ENCODE measurements at places on chromosomes 3 and 15.

- DNase-seq = no peak
Observed at GRCh38 chr3:4313606-4314293, 10.6 kb downstream of the SETMAR start.

- no peak for DNase-seq
Observed at GRCh38 chr15:73015493-73015892, 36.8 kb upstream of the NEO1 start.

DNA sequence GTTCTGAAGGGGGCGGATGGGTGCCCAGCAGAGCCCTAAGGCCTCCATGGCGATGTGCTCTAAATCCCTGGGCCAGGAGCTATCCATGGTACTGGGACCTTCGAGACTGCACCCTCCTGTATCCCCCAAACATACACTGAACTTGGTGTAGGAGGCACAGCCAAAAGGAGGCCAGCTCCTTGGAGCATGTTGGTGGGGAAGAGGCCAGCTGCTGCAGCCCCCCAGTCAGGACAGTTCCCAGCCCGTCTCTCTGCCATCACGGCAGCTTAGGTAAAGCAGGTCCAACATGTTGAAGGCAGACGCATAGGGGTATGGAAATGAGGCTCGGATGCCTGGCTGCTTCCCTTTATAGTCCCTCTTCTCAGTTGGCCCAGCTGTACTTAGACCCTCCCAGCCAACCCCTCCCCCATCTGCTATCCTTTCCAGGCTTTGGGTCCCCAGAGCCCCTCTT, 1.8 kb downstream of the CAMKV start:
- no peak for DNase-seq

- no peak for DNase-seq
Observed at GRCh38 chr15:81279621-81280485, 44.1 kb downstream of the STARD5 start.

DNA sequence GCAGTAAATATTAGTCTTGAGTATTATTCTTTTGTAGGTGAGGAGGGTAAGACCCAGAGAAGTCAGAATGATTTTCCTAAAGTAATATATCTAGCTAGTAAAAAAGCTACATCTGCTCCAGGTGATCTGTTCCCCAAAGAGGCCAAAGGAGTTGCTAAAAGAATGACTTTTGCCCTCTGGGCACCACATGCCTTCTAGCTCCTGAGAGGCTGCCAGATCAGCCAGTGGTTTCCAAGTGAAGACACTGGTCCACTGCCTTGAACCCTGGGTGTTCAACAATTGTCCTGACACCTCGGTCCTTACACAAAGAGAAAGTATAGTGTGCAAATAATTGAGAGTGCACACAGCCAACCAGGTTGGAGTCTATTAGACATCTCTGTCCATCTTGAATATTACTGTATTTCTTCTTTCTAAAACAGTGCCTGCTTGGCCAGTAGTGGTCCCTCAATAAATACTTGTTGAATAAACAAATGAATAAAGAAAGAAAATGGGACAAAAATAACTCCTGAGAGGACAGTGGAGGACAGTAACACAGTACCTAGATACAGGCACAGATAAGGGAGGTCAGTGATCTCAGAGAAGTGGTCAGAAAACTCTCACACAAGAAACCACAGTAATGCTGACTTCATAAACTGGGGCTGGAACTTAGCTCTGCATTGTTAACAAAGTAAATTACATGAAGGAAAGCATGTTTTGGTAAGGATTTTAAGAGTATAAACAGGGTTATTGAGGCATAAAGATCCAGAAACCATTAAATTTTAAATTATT, 56.6 kb upstream of the CSTA start:
- DNase-seq = no peak

GRCh38 chr3:40875581-40875980, 323.7 kb upstream of the CTNNB1 start:
- DNase-seq = no peak

GRCh38 chr3:66110840-66111239, 72.1 kb upstream of the MAGI1 start:
- no peak for DNase-seq

DNA sequence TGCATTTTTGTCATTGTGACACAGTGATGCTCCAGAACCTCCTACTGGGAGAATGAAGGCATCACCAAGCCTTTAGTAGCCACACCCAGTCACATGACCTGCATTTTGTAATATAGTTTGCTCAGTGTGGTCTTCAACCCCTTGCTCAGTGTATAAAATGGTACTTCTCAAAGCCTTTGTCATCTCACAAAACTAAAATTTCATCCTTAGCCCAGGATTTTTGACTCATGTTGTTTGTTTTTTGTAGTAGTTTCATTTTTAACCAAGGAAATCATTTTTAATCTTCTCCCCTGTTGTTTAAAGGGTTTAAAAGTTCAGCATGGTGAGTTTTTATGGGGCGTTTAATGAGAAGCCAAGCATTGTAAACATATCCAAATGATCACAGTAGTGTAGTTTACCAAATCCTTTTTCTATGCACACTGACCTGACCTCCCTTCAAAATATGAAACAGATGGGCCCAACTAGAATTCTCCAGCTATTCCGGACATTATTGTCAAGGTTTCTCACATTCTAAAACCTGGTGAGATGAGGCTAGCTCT, 123.5 kb upstream of the IL12A start:
- DNase-seq = no peak

- DNase-seq = no peak
Observed at GRCh38 chr3:9226326-9226725, 23.1 kb downstream of the SRGAP3 start.

- DNase-seq = no peak
Observed at GRCh38 chr15:26620528-26621458, 152.1 kb downstream of the GABRB3 start.

GRCh38 chr3:117393119-117393518, 683.5 kb downstream of the TUSC7 start:
- DNase-seq = no peak

DNA sequence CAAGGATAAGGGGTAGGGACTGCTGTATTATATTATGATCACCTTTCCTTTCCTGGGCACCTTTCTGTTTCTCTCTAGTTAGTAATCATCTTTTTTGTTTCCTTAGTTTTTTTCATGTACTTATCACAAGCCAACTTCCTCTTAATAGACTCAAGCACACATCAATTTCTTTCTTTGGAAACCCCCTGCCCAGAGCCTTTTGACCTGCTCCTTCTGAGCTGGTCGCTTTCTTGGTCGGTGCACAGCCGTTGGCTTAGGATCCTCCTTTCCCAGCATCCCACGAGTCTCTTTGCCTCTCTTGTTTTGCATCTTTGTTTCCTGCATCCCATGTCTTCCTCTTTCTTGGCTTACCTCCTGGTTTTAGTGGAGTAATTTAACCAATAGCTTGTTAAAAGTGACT, 26.9 kb downstream of the GASK1A start:
- DNase-seq = no peak

GRCh38 chr15:85174521-85174920, 192.9 kb downstream of the PDE8A start:
- DNase-seq = no peak

- peak; percentile 64 for DNase-seq
Observed at GRCh38 chr3:46895204-46895660, 17.7 kb downstream of the PTH1R start.

- no peak for DNase-seq
Observed at GRCh38 chr3:71657831-71658530, 67.2 kb downstream of the EIF4E3 start.

DNA sequence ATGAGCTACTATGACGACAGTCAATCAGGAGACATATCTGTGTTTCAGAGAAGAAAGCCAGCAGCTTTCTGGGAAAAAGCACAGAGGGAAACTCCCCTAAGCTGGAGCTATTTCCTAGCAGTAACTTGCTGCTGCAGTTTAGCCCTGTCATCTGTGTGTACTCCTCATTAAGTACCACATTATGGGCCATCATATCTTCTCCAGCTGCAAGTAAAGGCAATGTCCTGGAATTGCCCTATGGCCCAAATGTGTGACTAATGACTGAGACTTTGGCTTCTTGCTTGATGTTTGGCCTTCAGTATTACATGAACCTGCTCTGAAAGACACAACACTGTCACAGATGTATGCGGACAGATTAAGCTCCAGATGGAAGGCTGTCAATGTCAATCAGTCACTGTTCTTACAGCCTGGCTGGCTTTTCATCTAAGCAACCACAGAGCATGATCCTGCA, 190.8 kb downstream of the FHIT start:
- no peak for DNase-seq

DNA sequence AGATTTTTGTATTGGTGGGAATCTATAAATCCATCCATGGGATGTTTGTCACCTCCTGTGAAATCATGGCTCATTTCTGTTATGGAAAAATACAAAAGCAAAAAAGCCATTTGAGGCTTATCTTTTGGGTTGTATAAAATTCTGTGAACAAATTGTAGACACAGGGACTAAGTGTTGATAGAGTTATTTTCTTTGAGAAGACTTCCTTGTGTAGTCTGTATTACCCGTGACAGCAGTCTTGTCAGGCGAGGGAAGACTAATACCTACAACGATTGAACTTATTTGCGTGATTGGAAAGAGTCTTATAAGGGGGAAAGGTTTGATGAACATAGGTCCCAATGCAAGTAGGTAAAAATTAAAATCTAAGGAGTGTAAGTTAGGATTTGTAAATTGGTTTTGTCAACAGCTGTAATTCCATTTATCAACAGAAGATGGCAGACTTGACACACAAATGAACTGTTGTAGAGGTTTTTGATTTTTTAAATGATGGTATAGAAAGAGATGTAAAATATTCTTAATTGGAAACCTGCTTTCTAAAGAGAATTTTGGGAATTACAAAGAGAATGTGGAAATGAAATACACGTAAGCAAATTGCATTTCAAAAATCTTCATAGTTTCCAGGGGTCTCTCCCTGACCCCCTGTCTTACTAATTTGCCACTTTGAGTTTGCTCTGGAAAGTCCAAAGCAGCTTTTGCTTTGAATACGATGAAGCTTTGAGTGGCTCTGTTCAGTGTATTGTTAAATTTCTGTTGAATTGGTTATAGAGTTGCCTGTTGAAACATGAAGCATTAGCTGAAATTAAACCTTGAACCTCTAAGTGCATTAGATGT, 33.2 kb downstream of the SLC25A26 start:
- no peak for DNase-seq

GRCh38 chr3:172320468-172320867, 127.8 kb downstream of the GHSR start:
- DNase-seq = no peak

DNA sequence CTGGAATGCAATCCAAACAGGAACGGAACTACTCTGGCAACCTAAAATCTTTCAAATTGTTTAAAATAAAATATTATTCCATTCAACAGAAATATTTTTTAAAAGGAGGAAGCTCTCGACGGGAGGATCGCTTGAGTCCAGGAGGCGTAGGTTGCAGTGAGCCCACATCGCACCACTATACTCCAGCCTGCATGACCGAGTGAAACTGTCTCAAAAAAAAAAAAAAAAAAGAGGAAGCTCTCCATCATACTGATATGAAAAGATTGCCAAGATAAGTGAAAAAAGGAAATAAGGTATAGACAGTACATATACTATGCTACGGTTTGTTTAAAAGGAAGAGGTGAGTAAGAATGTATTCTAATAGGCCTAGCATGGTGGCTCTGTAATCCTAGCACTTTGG, 3.6 kb downstream of the RAD18 start:
- DNase-seq = no peak

DNA sequence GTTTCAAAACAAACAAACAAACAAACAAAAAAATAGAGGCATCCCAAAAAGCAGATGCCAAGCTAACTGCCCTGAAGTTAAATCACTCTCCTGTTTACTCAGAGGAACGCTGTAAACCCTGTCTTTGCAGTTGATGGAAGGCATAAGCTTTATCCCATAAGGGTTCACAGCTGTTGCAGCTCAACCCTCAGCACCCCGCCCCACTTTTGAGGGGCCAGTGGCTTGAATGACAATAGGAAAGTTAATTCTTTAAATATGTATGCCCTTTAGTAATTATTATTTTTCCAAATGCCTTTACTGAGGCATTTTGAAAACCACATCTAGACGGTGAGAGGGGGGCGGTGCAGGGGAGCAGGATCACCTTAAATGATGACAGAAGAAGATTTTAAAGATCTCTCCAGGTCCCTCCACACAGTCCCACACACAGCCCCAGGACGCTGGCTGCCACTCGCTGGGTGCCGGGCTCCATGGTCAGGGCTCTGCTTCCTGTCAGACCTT, 272.1 kb downstream of the FAM43A start:
- DNase-seq = no peak

DNA sequence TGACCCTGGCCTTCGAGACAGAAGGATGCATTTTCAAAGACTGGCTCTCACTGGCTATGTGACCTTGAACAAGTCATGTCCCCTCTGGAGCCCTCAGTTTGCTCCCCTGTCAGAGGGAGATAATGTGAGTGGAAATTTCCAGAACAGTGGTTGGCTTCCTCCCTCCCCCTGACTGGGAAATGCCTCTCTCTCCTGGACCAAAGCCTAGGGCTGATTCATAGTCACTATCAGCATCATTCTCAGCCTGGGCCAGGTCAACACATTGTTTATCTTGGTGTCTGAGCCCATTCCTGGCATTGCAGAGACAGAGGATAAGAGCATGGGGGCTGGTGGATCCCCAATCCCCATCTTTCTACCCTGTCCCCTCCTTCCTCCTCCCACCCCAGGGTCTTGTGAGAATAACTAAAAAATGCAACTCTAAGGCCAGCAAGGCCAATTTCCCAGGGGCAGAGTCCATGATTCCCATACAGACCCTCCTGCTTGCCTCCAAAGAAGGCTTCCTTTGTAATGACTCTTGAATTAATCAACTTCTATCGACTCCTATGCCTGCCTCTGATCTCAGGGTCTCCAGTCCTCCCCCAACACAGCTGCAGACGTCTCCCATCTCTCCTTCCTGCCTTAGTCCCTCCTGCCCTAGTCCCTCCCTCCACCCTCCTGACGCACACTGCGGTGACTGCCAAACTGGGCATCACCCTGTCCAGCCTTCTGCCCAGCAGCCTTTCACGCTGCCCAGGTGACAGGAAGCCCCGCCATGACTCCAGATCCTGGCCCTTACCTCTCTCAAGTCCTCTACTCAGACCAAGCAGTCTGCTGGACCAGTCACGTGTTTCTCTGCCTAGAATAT, 35.4 kb upstream of the CORO2B start:
- DNase-seq = no peak

DNA sequence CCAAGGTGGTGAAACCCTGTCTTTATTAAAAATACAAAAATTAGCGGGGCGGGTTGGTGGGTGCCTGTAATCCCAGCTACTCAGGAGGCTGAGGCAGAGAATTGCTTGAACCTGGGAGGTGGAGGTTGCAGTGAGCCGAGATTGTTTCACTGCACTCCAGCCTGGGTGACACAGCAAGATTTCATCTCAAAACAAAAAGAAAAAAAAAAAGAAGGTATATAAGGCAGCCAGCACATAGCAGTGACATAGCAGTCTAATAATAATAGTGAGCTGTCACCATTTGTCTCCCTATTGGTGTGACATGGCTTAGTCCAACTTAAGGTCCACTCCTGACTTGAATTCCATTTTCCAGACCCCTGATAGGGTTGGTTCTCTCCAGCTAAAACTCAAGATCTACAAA, 8.8 kb upstream of the LACTB start:
- DNase-seq = no peak

DNA sequence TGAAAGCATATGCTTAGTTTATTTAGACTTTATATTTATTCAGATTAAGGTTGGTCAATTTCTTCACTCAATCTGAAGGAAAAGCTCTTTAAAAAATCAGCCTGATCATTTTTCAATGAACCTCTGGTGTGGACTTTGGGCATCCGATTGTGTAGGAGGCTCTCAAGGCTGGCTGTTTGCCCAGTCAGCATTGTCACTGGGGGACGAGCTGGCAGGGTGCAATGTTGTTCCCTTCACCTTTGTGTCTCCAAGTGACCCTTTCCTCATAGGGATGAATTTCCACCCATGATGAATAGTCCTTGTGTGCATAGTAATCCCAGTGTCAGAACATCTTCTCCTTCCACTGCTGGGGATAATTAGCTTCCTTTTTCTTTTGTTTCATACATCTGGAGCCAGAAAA, 102.5 kb downstream of the CHRNA7 start:
- no peak for DNase-seq

Data from stimulated activated CD8-positive, alpha-beta memory T cell treated with anti-CD3 and anti-CD28 coated beads, Interleukin-2, amount 100 ng/mL, for 48 hours (primary cell).